GM04503 (cell line): ENCODE measurements at places on chromosomes 11 and 22.

- no peak for DNase-seq
These were observed 66.5 kb upstream of the CEP126 start for GRCh38 chr11:101848262-101848661.

DNA sequence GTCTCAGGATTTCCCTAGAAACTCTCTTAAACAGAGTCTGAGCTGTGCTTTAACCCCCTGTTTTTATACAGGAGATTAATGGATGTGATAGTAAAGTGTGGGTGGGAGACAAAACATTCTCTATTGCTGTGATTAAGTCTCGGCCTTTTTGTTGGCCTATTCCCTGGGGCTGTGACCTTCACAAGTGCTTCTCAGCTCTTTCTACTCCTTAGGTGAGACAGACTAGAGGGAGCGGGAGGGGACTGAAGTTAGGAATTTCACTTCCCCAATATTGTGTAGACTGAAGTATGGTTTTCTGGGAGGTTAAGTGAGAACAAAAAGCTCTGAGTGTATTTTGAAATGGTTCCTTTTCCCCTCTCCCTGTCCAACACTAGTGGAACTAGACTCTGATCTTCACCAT, 29.8 kb upstream of the OR8B8 start:
- no peak for DNase-seq

DNA sequence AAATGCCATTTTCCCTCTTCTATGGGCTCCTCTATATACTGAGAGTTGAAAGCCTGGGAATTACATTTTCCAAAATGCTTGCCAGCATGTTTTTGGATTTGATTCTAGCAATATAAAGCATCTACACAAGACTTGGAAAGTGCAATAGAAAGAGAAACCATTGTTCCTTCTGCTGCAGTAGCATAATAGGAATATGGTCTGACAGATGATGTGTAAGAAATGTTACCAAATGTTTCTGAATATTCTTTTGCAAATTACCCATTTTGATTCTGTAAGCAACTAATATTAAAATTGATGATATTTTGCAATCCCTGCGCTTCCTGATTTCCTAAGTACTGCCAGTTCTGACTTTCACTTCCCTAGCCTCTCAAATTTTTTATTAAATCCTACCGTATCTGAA, 61.6 kb downstream of the CASP12 start:
- DNase-seq = no peak

DNA sequence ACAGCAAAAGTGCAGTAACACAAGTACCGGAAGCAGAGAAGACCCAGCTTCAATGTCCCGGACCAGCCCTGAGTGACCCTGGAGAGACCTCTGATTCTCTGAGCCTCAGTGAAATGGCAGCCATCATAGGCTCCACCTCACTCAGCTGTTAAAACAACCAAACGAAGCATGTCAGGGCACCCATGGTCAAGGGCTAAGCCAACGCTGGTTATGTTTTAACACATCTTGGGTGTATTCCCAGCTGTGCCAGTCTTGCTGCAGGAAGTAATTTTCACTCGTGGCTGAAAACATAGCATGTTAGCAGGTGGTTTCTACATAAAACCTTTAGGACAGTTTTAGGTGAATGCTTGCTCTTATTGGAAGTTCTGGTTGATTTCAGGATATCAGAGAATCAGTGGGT, 30.9 kb downstream of the LMO2 start:
- DNase-seq = no peak

DNA sequence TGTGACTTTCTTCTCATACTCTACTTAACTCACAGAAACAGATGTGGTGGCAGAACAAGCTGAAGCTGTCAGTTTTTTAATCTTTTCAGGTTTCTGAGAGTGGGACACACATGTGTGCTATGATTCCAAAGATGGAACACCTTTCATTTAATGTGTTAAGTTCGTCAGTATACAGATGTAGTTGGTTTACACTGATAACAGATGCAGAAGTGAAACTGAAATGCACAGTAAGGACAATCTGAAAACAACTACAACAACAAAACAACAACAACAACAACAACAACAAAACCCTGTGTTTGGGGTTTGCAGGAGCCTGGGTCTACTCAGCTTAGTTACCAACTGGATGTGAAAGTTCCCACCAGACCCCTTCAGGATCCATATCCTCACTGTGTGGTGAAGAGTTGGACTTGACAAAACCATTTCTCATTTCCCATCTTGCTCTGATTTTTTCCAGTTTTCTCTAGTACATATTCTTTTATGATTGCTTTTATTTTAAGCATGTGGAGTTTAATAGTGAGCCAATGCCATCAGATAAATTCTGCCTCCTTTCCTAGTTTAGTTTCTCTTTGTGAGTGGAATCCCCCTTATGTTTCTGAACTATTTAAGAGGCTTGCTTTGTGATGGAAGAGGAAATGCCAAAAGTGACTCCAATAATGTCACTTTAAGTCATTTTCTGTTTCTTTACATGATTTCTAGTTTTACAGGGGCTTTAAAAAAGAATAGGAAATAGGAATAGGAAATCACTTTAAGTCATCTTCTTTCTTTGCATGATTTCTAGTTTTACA, 47.8 kb downstream of the ARHGAP42 start:
- no peak for DNase-seq

GRCh38 chr22:46758867-46759290, 3.6 kb upstream of the TBC1D22A start:
- no peak for DNase-seq

DNA sequence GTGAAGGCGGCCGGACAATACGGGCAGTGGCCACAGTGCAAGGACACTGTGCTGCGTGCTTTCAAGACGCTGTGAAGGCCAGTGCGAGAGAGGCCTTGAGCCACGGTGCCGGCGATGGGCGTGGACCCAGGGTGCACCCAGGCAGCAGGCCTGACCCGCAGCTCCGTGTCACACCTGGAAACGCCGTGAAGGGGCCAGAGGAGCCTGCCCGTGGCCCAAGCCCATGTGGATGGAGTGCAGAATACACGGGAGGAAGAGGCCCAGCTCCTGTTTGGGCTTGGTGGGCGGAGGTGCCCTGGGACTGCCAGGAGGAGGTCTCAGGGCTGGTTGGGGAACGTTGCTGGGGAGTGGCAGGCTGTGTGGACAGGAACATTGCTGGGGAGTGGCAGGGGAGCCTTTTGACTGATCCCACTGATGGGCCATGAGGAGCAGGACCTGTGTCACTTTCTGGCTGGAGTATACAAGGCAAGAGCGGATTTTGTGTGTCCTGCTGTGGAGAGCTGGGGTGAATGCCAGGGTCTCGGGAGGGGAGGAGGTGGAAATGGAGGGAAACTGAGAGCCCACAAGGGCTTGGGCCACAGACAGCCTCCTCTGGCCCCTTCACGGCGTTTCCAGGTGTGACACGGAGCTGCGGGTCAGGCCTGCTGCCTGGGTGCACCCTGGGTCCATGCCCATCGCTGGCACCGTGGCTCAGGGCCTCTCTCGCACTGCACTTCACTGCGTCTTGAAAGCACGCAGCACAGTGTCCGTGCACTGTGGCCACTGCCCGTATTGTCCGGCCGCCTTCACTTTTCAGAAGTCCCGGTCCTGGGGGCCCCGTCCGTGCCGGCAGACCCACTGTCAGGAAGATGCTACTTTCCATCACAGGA, 925.4 kb downstream of the BRD1 start:
- DNase-seq = no peak

- DNase-seq = no peak
These were observed 88.9 kb downstream of the RASSF10 start for GRCh38 chr11:13098063-13098462.

GRCh38 chr11:11486002-11486401, 133.0 kb upstream of the CSNK2A3 start:
- DNase-seq = no peak

GRCh38 chr11:76768088-76768908, 14.9 kb upstream of the TSKU start:
- no peak for DNase-seq
